Heart right ventricle (tissue), 16 donors: ENCODE measurements at places on chromosomes 11 and 22. TPM values are rescaled to one million over a fixed set of nuclear protein-coding genes. Genes with fewer than 3 reads are reported as not detected.

- DNase-seq: no peak
These were observed 1.2 kb upstream of the MICALL1 start for GRCh38 chr22:37904572-37905533.

DNA sequence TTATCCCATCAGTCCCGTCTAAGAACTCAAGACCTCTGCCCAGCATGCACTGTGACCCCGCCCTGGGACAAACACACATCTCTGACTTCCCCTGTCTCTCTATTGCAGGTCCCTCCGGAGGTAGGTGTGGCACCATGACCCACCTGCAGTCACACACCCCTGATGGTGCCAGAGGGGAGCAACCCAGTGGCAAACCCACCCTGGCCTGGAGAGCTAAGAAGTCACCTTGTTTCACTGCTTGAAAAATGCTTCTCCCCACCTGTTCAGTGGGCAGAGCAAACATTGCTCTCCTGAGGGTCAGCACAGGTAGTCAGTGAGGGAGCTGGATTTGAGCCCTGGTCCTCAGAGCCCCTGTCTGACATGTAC, 23.9 kb downstream of the CAPN1 start:
- no peak for DNase-seq

DNA sequence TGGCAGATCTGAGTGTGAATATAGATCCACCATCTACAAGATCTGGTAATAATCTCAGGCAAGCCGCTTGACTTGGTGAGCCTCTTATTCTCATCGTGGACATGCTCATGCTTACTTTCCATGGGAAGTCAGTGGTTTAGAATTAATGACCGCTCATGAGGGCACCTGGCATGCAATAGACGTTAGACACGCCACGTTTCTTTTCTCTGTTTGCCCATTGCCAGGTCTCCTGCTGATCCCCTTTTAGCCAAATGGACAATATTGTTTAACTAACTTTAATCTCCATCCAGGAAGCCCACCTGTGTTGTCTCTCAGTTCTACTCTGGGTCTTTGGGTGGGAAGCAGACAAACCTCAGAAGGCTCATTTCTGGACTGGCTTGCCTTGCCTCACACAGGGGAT, 439.1 kb downstream of the ETS1 start:
- DNase-seq: no peak

DNA sequence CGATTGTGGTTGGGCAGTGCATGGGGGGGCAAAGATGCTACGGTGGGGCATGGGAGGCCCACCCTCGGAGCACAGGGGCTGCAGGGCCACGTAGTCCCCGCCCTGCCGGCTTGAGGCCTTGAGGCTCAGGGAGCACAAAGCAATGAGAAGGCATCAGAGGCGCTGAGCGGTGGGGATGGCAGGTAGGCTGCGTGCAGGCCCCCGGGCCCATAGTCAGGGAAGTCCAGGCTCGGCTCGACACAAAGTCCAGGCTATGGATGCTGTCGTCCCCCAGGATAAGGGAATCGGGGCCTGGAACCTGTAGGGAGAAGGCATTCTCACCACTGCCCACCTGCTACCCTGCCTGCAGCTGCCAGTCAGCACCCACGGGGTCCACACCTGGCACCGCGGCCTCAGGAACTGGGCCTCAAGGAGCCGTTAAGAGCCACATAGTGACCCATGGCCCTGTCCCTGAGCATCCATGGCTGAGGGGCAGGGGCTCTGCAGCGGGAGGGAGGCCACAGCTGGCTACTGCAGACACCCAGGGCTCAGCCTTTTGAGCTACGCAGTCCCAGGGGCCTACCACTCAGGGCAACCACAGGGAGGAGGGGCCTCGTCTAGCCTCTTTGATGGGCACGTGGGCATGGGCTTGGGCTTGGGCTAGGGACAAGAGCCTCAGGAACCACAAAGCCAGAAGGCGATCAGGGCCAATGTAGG, 179.7 kb downstream of the IGLL1 start:
- DNase-seq: no peak

Gene CDK2AP2
- total RNA-seq: 51.0 TPM

DNA sequence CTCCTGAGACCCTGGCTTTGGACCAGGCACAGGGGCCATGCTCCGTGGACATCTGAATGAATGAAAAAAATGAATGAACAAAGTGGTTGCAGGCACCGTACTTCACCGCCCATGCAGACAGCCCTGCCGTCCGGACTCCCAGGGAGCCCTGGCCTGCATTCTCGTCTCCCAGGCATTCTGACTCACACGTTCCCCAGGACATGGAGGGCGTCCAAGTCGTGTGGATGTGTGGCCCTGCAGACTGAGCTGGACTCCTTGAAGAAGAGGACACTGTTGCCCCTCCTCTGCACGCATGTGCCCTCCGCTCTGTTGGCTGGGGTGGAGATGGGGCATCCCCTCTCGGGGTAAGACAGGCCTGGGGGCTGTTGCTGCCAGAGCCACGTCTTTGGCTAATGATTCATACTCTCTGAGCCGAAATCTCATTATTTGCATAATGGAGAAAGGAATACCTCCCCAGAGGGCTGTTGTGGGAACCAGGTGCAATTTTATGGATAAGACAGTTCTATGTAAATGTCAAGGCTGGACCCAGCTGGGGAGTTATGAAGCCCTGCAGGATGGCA, 49.7 kb downstream of the RTL6 start:
- peak; percentile 67 for DNase-seq

- no peak for DNase-seq
These were observed 842 bp downstream of the HEPACAM start for GRCh38 chr11:124934862-124935547.

- DNase-seq: peak; percentile 57
These were observed 2.0 kb downstream of the PDGFB start for GRCh38 chr22:39242595-39243438.

Gene C11orf91
- total RNA-seq: not detected

- no peak for DNase-seq
These were observed 74.4 kb downstream of the WNT11 start for GRCh38 chr11:76131671-76132631.

DNA sequence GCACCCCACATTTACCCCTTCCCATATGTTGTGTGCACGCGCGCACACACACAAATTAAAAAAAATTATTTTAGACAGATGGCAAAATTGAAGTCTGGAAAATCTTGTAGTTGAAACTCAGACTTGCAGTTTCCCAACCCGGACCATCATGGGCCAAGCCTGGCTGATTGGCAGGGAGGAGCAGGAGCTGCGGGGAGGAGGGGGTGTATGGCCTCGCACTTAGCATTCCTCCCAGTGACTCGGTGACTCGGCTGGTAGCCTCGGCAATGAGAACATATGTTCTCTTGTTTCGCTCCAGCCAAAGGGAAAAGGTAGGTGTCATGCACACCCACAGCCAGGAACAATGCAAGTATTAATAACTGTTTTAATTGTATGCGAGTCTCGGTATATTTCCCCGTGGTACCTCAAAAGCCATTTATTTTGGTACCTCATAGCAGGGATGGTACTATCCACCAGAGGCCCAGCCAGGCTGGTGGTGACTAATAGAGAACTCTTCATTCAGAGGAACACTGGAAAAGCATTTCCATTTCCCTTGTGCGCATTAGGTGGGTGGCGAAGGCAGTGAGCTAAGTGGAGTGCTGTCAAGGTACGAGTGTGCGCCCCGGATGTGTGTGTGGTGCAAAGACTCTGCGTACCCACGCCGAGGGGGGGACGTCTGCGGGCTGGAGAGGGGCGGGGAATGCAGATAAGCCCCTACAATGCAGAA, 92.5 kb downstream of the DSCAML1 start:
- no peak for DNase-seq

DNA sequence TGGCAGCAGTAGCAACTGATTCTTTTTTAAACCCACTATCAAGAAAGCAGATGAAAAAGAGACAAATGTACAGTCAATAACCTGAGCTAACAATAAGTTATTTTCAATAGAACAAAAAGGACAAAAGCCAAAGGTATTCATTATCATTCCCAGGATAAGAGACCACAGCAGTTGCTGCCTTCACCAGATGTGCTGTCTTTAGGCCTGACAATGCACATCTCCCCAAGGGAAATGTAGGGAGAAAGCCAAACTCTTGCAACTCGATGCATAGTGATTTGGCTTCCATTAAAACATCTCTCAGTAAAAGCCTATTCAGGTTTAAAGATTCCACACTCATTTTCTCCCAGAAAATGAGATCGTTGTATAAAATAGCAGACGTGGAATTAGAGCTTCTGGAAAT, 210.7 kb downstream of the METTL15 start:
- no peak for DNase-seq

DNA sequence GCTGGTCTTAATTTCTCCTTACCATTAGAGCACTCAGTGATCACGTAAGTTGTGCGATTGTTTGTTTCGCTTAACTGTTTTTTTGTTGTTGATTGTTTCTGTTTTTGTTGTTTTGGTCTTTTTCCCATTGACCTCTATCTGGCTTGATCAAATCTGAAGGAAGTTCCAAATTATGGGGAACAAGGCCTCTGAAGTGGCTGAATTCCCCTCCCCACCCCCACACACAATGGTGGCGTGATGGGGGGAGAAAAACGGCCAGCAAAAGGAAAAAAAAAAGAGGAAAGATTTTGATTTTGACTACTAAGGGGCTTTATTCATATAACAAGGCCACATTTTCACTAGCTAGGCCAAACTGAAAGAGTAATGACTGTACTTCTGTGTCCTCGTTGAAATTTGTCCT, 53.6 kb downstream of the OSBPL5 start:
- DNase-seq: no peak

Gene NLRP6
- total RNA-seq: not detected

- no peak for DNase-seq
These were observed 58.3 kb upstream of the FAT3 start for GRCh38 chr11:92166335-92166734.

Gene GPHA2
- not detected for total RNA-seq

Gene TMEM45B
- not detected for total RNA-seq

Gene CLP1
- total RNA-seq: 4.0 TPM

Gene PYGM
- total RNA-seq: 140 TPM

DNA sequence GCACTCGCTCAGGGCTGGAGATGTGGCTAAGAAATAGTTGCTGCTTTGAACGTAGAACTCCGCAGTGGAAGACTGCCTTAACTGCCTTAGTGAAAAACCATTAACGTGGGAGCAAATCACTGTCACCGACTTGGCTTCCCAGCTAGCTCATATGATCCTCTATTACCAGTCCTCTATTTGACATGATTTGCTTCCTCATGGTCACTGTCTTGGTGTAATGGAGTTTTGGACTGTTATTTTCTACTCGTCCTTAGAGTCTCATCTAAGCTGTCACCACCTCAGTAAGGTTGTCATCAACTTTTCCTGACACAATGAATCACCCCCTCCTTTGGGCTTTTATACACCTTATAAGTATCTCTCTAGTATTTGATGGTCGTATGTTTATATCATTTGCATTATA, 167.1 kb upstream of the NARS2 start:
- DNase-seq: no peak

- no peak for DNase-seq
These were observed 5.8 kb downstream of the POLR2F start for GRCh38 chr22:37959231-37959825.

GRCh38 chr11:14414470-14415461, 55.8 kb upstream of the RRAS2 start:
- DNase-seq: no peak

DNA sequence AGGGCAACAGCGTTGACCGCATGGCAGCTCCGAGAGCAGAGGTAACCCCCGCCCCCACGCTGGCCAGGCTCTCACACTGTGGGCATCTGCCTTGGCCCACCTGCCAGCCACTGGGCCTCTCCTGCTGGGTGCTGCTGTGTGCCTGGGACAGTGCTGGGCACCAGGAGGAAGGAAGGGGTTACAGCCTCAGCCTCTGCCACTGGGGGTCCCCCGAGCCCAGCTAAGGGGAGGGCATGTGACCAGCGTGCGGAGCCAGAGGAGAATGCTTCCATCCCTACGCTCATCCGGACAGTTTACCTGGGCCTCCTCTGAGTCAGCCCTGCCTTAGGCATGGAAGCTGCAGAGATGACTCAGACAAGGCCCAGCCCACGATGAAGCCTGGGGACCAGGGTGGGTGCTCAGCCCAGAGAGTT, 10.9 kb downstream of the NCF4 start:
- DNase-seq: no peak

- no peak for DNase-seq
These were observed 101.2 kb downstream of the CEP164 start for GRCh38 chr11:117428856-117429229.

- DNase-seq: peak; percentile 80
These were observed 7.3 kb downstream of the KCNJ1 start for GRCh38 chr11:128859563-128860441.

Gene OR10D3
- total RNA-seq: not detected

Gene CASP12
- total RNA-seq: not detected

- DNase-seq: no peak
These were observed 159.6 kb downstream of the SWAP70 start for GRCh38 chr11:9823439-9823838.

Gene DDTL
- 1.8 TPM for total RNA-seq

GRCh38 chr11:1370186-1371025, 19.3 kb upstream of the BRSK2 start:
- no peak for DNase-seq

GRCh38 chr11:101618709-101619108, 34.9 kb upstream of the TRPC6 start:
- no peak for DNase-seq

Gene VPREB3
- not detected for total RNA-seq

Gene DCDC1
- not detected for total RNA-seq

Gene HBG2
- total RNA-seq: 0.45 TPM

DNA sequence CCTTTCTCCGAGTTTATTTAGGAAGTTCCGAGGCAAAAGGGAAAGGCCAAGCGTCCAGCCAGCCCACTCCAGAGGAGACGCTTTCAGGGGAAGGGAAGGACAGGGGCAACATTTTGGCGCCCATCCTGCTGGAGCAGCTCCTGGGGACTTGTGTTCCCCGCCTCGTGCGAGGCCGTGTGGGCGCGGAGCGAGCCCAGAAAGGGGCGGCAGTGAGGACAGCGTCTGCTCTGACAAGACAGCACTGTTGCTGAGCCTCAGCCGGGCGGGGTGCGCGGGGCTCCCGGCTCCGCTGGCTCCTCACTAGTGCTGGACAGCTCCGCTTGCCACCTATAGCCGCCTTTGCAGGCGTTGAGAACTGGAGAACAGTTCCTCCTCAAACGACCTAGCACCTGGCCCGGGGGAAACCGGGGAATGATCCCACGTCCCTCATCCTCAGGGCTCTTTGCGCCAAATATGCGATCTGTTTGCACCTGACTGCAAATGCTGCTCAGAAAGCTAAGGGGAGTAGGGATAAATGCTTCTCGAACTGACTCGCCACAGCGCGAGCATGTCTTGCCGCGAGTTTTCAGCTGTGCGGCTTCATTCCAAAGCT, 722 bp upstream of the GUCY1A2 start:
- DNase-seq: peak; percentile 55

GRCh38 chr22:43755452-43755851, 56.7 kb downstream of the EFCAB6 start:
- DNase-seq: no peak

GRCh38 chr11:33160136-33160535, 1.1 kb downstream of the CSTF3 start:
- no peak for DNase-seq

Gene CLDN5
- 29.4 TPM for total RNA-seq

GRCh38 chr22:49847751-49848689, 5.6 kb upstream of the ZBED4 start:
- DNase-seq: no peak

Gene APOBEC3B
- 1.6 TPM for total RNA-seq

Gene TMPRSS4
- total RNA-seq: not detected
